ENCODE measurements at places on chromosomes 12 and 14.

- DNase-seq = no peak
Observed at GRCh38 chr12:90237841-90238240, 529.2 kb upstream of the ATP2B1 start.

- DNase-seq = no peak
Observed at GRCh38 chr14:34120185-34120977, 169.5 kb upstream of the EGLN3 start.

- no peak for DNase-seq
Observed at GRCh38 chr12:5924342-5924741, 20.7 kb downstream of the ANO2 start.

- peak; percentile 56 for DNase-seq
Observed at GRCh38 chr12:108468196-108468968, 46.7 kb upstream of the FICD start.

DNA sequence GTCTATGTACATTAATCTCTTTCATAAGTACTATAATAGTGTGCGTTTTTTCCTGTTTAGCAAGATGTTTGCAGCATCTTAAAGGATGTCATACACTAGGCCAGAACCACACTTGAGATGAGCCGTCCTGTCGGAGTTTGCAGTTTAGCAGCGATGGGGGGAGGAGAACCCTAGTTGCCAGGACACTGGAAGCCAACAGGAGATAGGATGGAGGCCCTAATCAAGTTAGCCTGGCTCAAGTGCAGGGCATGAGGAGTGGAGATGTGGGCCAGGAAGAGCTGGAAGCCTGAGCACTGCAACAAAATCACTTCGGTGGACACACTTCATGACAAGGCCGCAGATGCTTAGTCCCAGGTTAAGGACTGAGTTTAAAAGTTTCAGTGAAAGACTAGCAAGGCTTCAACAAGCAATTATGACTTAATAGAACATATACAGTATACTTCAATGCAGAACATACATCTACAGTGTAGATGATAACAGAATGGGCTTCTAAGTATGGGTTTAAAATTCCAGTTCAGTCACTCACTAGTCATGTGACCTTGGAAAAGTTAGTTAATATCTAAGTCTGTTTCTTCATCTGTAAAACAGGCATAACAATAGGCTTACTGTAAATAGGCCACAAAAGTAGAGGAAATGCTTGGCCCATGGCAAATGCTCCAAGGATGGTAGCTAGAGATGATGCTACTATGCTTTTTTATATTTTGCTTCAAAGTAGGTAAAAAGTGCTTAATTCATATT, 77.1 kb downstream of the PTPN21 start:
- DNase-seq = no peak

- peak; percentile 64 for DNase-seq
Observed at GRCh38 chr12:52419656-52420055, 13.5 kb upstream of the KRT82 start.

- DNase-seq = no peak
Observed at GRCh38 chr12:99916555-99916954, 68.2 kb downstream of the ANKS1B start.

DNA sequence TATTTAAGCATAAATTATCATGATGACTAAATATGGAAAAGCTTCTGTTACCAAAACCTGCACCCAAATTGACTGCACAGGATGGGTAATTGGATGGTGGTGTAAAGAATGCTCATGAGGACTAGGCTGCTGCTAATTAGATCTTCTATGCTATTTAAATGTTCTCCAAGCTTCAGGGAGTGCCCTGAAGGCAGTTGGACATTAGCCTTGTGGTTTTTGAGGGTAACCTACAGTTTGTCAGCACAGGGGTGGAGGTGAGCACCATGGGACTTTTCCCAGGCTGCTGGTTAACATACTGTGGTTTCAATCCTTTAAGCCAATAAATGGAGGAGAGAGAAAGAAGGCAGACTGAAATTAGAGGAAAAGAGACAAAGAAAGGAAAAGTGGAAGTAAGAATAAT, 145.0 kb downstream of the WIF1 start:
- DNase-seq = no peak

DNA sequence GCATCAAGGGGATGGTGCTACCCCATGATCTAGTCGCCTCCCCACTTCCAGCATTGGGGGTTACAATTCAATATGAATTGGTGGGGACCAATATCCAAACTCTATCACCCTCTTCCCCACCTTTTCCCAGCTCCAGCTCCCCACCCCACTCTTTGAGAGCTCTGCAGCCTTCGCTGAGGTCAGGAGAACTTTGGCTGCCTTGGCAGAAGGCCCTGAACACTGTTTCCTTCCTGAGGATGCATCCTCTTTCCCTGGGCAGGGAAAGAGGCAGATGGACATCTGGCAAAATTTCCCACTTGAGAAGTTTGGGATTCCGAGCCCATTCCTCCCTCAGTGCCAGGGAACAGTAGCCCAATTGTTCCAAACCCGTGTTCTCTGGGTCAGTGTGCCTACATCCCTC, 169.1 kb downstream of the TSPAN9 start:
- DNase-seq = no peak

DNA sequence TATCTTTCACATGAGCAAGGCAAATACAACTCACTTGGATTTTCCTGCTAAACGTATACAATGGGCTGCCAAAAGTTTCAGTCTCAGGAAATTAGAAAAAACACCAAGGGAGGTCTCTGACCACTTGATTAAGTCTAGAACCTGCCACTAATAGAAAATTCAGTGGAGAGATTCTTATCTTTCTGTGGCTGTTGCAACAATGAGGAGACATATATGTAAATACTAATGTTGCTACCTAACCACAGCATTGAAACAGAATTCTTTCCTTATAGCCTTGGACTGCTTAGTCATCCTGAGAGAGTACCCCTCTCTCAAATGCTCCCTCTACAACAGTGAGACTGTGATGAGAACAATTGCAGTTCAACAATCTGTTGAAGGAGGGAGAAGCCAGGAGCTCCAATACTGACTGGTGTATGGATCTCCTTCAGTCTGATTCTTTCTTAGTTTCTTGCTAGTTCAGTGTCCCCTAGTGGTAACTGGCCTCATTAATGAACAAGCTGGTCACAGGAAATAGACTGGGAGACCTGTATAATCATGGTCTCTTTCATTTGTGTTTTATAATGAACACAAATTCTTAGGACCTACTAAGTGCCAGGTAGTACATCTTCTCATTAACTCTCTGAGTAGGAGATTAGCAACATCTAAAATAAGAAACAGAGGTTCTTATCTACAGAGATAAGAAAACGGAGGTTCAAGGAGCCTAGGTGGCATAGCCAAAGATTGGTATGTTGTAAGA, 164.5 kb downstream of the SLC38A4 start:
- DNase-seq = peak; percentile 97

DNA sequence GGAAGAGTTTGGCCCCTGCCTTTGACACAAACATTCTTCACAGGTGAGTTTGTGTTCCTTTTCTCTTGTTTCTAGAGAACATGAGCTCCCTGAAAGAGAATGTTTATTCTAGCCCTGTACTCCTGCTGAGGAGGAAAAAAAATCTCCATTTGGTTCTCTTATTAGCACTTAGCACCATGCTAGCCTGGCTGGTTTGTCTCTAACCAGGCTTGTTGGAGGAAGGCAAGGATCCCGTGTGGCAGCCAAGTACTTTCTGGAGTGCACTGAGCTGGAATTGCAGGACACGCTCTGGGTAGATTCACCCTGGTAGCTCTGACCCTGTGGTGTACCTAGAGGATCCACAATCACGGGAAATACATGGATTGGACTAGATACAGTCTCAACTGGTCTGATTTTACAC, 41.9 kb downstream of the KCNA1 start:
- no peak for DNase-seq

DNA sequence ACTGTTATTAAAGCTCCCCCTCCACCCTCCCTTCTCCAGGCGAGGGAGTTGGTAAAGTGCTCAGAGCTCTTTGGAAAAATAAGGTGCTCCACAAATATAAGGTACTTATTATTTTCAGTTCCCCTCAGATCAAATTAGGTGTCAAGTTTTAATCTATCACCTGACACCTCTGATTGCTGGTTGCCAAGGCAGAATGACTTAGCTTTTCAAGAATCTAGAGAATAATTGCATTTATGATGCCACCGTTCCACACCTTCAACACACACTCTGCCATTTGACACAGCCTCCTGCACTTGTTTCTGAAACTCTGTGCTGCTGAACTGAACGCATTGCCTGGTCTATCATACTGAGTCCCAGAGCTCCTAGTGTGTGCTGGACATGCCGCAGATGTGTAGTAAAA, 128.6 kb downstream of the CRACR2A start:
- no peak for DNase-seq

GRCh38 chr12:124077701-124078100, 104.7 kb downstream of the ZNF664 start:
- no peak for DNase-seq

DNA sequence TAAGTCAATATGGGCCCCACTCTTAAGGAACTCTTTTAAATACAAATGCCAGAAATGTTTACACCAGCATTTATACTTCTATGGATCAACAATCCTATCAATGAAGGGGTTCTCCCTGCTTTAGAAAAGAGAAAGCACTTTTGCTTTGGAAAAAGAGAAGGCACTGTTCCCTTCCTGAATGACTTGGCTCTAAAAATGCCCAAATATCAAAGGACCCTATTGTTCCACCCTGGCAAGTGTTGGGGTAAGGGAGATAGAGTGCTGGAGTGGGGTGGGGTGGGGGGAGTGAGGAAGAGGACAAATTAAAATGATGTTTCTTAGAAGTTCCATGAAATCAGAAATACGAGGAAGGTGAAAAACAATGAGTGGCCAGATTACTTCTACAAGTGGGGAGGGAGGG, 131.6 kb upstream of the GRIN2B start:
- no peak for DNase-seq
